ENCODE measurements at places on chromosomes 16 and 17.

GRCh38 chr16:27269300-27270150 is 953 bp upstream of the NSMCE1 start:
- DNase-seq: no peak

DNA sequence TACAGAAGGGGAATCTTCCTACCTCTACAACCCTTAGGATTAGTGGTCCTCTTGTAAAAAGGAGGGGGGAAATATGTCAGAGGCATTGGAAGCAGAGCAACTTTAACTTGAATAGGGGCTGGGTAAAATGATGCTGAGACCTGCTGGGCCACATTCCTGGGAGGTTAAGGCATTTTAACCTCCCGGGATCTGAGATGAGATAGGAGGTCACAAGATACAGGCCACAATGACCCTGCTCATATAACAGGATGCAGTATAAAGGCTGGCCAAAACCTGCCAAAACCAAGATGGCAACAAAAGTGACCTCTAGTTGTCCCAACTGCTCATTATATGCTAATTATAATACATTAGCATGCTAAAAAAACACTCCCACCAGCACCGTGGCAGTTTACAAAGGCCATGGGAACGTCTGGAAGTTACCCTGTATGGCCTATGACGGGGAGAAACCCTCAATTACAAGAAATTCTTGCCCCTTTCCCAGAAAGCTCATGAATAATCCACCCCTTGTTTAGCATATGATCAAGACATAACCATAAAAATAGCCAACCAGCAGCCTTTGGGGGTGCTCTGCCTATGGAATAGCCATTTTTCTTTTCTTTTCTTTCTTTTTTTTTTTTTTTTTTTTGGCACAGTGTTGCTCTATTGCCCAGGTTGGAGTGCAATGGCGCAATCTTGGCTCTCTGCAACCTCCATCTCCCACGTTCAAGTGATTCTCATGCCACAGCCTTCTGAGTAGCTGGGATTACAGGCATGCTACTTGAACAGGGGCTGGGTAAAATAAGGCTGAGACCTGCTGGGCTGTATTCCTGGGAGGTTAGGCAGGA is 6.2 kb upstream of the C1QTNF1 start:
- DNase-seq: no peak

- DNase-seq: no peak
Measured at GRCh38 chr17:80773243-80773991, 218.2 kb upstream of the CHMP6 start.

GRCh38 chr16:11097787-11098167 is 153.4 kb downstream of the CLEC16A start:
- DNase-seq: no peak

- no peak for DNase-seq
Measured at GRCh38 chr16:81469183-81469677, 24.6 kb downstream of the CMIP start.

DNA sequence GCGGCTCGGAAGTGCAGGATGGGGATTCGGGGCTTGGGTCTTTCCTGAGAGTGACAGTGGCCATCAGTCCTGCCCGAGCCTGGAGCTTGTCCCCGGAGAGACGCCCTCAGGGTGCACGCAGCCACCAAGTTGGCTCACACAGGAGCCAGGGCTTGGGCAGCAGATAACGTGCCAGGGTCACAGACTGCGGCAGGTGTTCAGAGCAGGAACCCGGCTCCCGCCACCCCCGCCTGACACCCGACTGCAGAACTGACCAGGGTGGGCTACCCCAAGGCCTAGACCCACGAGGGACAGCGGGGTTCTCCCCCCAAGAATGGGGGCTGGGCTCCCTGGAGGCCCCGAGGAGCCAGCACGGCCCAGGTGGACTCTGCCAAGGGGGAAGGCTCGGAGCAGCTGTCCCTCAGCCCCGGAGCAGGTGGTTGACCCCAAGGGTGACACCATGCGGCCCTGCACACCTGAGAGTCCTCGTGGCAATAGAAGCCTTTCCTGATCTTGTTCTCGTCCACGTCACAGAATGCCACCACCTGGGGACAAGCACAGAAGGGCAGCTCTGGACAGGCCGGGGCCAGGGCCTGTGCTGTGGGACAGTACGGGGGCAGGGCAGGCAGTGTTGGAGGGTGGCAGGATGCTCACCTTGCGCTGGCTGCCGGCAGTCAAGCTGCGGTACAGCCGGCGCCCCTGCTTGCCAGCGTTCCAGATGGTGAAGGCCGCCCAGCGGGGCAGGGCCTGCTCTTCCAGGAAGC is 117.1 kb upstream of the ZNF750 start:
- DNase-seq: no peak

- DNase-seq: no peak
Measured at GRCh38 chr16:30903002-30903401, 6.6 kb downstream of the CTF1 start.

DNA sequence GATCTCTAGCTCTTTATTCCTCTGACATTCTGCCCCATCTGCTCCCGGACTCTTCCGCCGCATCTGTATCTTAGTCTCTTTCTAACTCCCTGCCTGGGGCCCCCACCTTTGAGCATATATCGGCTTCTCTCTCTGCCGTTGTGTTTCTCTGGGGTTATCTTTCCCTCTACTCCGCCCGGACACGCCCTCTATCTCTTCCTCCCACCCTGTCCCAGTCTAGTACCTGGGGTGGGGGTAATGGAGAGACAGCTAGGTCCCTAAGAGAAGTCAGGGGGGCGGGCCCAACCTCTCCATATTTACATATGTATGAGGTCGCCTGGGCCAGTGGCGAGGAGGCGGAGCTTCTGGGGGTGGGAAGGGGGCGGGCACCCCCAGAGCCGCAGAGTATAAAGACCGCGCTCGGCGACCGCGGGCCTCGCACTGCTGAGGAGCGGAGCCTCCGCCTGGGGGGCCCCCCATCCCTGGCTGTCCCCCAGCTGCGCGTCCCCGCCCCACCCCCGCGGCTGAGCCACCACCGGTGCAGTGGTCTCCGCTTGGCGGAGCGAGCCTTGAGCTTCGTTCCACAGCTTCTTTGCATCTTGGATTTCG is at the start of gene ATP1B2:
Gene ATP1B2, plus strand, starts transcription at position 418 of the 588 bp plus-strand sequence. CDS start 593 bp downstream, outside the sequence.
- DNase-seq: peak; percentile 38

DNA sequence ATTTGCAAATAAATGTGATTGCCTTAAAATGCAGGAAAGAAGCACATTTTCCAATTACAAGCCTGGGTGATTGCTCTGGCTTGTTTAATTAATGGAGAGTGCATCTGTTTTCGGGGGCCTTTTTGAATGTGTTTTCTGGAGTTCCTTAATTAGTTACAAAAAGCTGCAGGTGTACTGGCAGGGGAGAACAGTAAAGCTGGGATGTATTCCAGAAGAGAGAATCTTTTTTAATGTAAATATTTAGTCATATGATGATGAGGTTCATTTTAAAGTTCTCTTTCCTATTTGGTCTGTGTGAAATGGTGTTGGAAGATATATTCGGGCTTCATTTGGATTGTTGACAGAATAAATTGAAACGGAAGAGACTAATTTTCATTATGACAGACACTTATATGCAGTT is 70.9 kb upstream of the N4BP1 start:
- DNase-seq: no peak

GRCh38 chr17:32483451-32484019 is 3.3 kb upstream of the CDK5R1 start:
- no peak for DNase-seq

GRCh38 chr17:73760439-73760758 is 116.2 kb upstream of the SDK2 start:
- DNase-seq: no peak

DNA sequence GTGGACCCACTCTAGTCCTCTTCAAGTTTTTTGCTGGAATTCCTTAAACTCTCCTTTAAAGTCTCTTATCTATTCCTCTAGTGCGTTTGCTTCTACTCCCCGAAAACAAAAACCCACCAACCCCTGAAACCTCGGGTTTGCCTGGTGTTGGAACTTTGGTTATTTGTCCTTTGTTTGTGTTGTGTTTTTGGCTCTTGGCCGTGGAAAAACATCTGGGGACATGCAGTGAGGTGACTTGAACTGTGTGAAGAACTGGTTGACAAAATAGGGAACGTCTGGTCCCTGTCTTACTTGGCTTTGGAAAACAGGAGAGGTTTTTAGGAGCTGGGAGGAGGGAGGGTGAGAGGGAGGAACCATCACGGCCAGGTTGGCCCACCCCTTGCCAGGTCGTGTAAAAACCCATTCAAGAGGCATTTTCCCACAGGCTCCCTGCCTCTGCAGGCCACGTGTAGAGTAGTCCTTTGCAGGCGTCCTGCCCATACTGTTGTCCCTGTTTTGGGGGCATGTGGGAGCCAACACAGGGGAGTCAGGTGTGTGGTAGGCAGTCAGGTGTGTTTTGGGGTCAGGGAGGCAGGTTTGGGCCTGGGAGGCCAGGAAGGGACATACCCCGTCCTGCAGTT is 169.3 kb downstream of the RAB11FIP4 start:
- no peak for DNase-seq

Measured in stimulated activated CD4-positive, alpha-beta T cell treated with anti-CD3 and anti-CD28 coated beads, TNF-alpha, amount 100 ng/mL, for 24 hours (primary cell).